Activated naive CD4-positive, alpha-beta T cell treated with anti-CD3 and anti-CD28 coated beads, Interleukin-2, amount 50 U/mL, for 72 hours (primary cell): ENCODE measurements at places on chromosomes 3 and 15. TPM values are rescaled to one million over a fixed set of nuclear protein-coding genes. Genes with fewer than 3 reads are reported as not detected.

SCG3 gene
- total RNA-seq, result 0.11 TPM

GP5 gene
- total RNA-seq, result 0.43 TPM

MCCC1 gene
- total RNA-seq, result 27.2 TPM

DNA sequence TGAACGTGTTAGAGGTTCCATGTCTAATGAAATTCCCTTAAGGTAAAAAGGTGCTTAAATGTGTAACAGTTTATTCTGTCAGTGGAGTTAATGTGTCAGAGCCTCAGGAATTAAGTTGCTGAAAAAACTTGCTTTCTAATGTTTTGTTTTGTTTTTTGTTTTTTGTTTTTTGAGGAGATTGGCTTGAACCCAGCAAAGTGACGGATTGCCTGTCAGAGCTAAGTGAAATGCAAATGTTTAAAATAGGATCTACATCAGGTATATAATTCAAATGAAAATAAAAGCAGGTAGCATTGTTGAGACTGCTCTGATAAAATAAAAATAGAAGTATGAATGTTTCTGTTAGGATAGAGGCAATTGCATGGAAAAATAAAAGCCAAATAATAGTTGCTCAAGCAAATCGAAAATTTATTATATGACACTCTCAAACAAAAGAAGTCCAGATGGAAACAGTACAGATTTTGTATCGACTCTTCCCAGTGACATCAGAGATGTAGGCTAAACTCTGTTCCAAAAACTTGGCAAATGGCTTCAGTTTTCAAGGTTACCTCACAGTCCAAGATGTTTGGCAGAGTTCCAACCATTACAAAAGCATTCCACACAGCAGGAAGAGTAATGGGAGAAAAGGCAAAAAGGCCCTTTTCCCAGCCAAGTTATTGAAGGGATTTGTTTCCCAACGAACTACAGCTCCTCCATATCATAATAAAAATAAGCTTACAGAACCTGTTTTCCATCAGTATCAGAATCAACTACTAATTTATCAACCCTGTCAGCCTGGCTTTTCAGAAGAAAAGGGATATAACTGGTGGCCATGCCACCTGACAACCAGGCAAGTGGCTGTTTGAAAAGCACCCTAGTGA is 291.0 kb downstream of the TBL1XR1 start:
- DNase-seq, result no peak

- no peak for DNase-seq
Observed at GRCh38 chr3:9891072-9891622, 737 bp downstream of the JAGN1 start.

DNA sequence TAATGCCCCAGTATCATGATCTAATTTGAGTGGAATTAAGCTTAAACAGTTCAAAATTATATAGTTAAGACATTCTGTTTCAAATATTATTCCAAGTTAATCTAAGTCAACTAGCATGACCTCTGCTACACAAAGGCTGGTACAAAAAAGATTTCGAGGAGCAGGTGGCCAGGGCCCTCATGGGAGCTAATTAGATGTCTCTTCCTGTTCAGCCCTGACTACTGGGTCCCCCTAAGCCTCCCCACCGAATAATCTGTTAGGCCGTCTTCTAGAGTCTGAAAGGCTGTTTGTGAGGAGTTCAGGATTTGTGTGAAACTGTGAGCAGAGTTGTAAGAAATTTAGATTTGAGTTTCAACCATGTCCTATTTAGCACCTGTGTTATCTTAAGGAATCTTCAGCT is 75.4 kb downstream of the PPM1L start:
- DNase-seq, result no peak

DNA sequence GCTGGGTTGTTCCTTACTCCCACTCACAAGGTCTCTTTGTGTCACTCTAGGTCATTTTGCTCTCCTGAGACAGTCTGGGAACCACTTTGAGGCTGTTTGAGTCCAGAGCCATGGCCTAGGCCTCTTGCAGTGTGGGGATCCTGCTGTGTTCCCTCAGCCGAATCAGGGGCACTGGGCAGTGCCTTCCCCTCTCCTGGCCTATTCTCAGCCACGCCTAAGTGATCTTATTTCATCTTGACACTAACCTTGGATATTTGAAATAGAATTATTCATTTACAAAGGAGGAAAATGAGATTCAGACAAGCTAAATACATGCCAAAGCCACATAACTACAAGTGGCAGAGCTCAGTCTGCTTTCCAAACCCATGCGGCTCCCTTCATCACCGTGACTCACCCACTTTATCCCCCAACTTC is 557.2 kb upstream of the TBL1XR1 start:
- DNase-seq, result no peak

- DNase-seq, result no peak
Observed at GRCh38 chr3:28053759-28054158, 187.7 kb upstream of the CMC1 start.

DNA sequence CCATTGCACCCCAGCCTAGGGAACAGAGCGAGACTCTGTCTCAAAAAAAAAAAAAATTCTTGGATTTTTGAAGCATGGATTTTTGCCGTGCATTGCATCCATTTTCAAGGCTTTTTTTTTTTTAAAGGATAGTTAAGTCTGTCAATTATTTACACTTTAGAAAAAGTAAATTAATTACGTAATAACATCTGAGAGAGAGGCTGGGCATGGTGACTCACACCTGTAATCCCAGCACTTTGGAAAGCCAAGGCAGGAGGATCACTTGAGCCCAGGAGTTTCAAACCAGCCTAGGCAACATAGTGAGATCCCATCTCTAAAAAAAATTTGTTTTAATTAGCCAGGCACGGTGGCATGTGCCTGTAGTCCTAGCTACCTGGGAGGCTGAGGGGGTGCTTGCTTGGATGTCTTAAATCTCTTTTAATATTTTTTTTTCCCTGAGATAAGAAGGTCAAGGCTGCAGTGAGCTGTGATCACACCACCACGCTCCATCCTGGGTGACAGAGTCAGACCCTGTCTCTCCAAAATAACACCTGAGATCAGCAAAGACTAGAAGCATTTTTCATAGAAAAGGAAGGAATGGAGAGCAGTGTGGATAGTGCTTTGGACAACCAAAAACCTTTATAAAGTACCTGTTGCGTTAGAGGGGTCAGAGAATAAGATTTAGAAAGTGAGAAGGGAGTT is 6.8 kb upstream of the SENP7 start:
- no peak for DNase-seq

DNA sequence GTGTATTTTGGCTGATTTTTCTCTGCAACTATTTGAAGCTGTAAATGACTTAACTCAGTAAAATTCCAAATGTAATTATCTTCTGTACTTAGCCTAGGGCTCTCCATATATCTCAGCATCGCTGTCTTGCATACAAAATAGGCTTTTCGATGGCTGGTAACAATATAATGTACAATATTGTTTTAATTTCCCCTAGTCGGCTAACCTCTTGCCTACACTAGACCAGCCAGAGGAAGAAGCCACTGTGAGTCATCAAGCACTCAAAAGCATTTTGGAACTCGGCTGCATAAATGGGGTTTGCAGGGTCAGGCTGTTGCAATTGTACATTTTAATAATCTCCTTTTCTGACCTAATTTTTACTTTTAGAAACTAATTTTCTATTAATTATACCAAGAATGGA is 583.8 kb downstream of the FOXP1 start:
- DNase-seq, result no peak
